KBM-7 (cell line): ENCODE measurements at places on chromosomes 1 and 21.

DNA sequence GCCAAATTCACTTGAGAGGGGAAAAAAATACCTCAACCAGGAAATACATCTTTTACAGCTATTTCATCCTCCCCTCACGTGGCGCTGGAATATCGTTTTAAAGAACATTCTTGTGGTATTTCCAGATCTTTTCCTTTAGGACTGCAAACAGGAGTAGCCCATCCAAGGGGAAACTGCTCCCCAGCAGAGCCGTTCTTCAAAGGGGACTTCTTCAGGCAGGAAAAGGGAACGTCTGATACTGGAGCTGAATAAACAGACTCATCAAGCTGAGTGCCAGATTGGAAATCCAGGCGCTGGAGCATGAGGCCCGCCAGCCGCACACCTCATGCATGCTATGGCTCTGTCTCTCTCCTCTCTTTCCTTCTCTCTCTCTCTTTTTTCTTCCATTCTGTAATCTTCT is 34.0 kb upstream of the PROX1 start:
- DNase-seq, result no peak

DNA sequence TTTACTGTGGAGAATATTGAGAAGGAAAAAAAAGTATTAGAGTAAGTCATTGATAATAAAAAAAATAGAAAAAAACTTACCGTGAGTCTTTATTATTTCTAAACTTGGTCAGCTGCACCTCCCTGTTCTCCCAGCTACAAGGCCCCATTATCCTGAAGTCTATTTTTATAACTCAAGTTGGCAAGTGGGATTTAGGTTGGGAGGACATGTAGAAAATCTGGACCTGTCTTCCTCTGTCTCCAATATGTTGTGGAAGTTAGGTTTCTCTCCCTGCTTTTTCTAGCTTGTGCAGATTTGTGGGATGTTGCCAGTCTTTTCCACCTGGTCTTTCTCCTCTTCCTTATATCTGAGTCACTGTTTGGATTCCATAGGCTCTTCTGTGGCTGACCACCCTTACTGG is 361.4 kb downstream of the HLX start:
- no peak for DNase-seq

DNA sequence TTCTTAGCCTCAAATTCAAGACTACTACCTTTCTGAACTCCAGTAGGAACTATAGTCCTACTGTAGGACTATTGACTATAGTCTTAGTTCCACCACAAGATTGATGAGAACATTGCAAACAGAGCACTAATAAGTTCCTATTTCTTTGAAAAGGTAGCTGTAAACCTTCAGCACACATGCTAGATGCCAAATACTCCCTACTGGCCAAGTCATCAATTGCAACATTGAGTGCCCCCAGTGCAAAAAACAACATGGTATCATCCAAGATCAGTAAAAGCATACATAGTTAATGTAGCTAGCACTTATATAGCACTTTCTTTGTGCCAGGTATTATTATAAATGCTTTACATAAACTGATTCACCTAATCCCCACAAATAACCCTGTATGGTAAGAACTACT is 99.8 kb downstream of the MRPL39 start:
- peak; percentile 15 for DNase-seq

DNA sequence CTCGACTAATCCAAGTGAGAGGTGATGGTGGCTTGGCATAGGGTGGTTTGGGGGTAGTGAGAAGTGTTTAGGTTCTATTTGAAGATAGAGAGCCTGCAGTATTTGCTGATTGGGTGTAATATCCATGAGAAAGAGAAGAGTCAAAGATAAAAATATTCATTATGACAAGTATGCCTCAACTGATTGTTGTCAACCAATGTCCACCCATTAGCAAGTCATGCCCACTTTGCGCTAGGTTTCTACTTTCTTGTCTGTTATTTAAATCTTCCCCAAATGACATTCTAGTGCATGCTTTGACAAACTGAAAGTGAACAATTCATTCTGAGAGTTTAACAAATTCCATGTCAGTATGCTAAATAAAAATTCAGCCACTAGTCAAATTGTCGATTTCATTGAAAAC is 3.8 kb upstream of the XCL1 start:
- DNase-seq, result no peak

GRCh38 chr1:59856725-59857338 is 42.1 kb downstream of the HOOK1 start:
- DNase-seq, result no peak

- DNase-seq, result no peak
These were observed 167.1 kb upstream of the BEND5 start for GRCh38 chr1:48943826-48944225.

GRCh38 chr1:172885971-172886370 is 164.8 kb downstream of the TNFSF18 start:
- DNase-seq, result no peak

DNA sequence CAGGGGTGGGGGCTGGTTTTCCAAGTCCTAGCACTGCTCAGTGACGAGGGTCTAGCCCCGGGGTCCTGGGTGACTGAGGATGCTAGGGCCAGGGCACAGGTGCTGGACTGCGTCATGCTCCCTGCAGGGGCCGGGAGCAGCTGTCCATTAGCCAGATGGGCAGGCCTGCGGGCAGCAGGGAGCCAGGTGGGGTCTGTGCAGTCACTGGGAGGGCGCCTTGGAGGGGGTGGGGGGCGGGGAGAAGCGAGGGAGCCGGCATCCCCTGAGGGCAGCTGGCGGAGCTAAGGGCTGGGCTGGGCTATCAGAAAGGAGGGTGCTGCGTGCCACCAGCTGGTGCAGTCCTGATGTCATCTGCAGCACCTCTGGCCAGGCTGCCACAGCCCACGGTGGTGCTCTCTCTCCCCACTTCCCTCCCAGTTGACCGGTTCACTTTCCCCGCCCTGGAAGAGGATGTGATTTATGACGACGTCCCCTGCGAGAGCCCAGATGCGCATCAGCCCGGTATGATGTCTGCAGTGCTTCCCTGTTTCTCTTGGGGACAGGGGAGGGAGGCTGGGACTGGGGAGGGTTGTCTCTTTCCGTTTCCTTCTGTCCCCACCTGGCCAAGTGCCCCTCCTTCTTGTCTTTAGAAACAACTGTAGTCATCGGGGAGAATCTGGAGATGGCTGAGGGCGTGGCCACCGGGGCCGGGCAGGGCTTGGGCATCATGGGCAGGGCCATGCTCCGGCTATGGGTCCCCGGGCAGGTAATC is 63.8 kb downstream of the ARHGEF10L start:
- DNase-seq, result no peak

DNA sequence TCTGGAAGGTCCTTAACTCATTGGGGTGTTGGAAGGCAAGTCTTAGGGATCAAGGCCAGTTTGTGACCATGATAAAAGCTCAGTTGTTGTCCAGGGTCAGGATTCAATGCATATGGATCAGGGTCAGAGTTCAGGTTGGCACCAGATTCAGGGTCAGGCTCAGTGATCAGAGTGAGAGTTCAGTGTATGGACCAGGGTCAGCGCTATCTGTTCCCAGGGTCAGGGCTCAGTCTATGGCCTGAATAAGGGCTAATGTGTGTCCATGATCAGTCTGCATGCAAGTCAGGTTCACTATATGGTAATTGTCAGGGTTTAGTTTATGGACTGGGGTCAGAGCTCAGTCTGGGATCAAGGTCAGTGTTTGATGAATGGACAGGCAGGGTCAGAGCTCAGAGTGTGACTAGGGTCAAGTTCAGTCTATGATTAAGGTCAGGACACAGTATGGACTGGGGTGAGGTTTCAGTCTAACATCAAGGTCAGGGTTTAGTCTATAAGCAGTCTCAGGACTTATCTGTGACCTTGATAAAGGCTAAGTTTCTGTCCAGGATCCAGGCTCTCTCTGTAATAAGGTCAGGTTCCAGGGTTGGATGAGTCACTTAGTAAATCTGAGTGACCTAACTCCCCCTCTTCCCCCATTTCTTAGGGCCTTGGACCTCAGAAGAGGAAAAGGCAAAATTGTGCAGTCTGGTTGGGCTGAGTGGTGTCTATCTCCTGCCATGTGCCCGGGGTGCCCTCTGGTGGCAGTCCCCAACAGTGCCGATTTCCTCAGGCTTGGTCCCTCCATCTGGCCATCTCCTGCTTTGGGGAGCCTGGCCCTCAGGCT is 23.8 kb downstream of the KNCN start:
- DNase-seq, result peak; percentile 83

- DNase-seq, result no peak
These were observed 609 bp upstream of the ATF3 start for GRCh38 chr1:212607913-212608391.
